Hair follicular keratinocyte (primary cell): ENCODE measurements at places on chromosomes 2 and 18. TPM values are rescaled to one million over a fixed set of nuclear protein-coding genes. Genes with fewer than 3 reads are reported as not detected.

PARD3B gene
- total RNA-seq = 0.23 and 0.42 TPM in 2 replicates

DOK6 gene
- total RNA-seq = not detected in 2 replicates

CHRNG gene
- not detected in 2 replicates for total RNA-seq

AFG3L2 gene
- 42.6 and 60.5 TPM in 2 replicates for total RNA-seq

GBX2 gene
- total RNA-seq = 0.23 and 1.3 TPM in 2 replicates

ST8SIA3 gene
- not detected in 2 replicates for total RNA-seq

NT5C1B gene
- total RNA-seq = not detected in 2 replicates

OTOS gene
- not detected in 2 replicates for total RNA-seq
